ENCODE measurements at places on chromosomes 16 and 17.

DNA sequence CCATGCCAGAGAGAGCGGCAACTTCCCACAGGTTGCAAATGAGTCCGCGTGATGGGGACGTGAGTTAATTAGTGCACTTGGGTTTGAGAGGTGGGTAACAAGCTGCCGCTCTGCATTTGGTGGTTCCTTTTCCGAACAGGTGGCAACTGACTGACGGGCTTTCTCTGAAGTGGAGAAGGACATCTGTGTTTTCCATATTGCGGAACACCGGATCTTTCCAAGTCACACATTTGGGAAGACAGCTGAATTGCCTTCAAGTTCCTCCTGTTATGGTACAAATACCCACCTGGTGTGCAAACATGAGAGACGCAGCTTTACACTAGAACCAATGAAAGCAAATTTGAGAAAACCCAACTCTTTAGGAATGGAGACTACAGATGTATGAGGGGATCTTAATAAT lies 451.3 kb upstream of the ZFHX3 start:
- DNase-seq = no peak

DNA sequence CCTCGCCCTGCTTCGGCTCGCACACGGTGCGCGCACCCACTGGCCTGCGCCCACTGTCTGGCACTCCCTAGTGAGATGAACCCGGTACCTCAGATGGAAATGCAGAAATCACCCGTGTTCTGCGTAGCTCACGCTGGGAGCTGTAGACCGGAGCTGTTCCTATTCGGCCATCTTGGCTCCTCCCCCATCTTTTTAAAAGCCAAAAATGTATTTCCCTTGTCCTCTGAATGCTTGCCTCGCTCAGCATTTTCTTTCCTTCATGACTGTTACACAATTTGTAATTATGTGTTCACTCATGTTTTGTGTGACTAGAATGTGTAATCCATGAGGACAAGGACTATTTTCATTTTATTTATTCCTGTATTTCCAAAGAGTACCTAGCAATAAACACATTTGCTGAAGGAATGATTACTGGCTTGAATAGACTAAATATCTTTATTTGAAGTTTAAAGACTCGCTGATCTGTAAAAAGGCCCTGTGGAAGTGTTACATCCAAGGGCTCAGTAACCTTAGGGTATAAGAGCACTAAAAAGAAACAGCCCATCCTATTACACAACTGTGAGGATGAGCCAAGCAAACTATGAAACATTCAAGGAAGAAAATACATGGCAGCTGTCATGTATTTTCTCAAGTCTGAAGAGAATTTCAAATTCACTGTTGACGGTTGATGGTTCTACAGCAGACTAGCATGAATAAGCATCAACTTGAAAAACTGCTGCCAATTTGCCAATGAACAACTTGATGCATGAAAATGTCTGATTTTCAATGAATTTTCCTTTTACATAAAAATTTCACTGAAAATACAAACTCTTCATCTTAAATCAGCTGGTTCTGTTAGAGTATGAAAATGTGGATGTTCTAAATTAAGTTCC lies 192.6 kb downstream of the MYO1D start:
- no peak for DNase-seq

- DNase-seq = no peak
These were observed 40.1 kb downstream of the OMG start for GRCh38 chr17:31256936-31257335.

DNA sequence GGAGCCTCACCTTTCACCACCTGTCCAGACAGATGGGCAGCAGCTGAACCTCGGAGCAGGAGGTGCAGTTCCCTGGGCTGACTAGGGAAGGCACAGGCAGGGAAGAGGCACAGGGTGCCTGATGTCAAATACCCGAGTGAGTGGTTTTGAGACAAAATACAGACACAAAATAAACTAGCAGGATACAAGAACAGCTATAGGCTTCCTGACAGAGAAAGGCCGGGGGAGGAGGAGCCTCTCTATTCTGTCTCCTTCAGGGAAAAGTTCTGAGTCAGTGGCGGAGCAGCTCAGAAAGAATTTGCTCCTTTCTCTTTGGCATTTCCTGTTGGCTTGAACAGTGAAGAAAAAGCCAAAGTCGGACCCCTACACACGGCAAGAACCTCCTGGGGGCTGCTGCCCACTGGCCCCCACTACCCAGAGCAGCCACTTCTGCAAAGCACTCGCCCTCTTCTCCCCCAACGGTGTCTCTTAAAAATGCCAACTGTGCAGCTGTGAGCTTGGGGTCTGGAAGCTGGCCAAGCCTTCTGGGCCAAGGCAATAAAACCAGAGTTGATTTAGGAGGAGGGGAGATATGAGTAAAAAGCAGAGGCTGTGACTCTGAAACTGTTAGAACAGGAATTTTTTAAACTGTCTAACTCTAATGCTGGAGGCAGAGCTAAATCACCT lies 14.4 kb upstream of the FAAP100 start:
- no peak for DNase-seq

DNA sequence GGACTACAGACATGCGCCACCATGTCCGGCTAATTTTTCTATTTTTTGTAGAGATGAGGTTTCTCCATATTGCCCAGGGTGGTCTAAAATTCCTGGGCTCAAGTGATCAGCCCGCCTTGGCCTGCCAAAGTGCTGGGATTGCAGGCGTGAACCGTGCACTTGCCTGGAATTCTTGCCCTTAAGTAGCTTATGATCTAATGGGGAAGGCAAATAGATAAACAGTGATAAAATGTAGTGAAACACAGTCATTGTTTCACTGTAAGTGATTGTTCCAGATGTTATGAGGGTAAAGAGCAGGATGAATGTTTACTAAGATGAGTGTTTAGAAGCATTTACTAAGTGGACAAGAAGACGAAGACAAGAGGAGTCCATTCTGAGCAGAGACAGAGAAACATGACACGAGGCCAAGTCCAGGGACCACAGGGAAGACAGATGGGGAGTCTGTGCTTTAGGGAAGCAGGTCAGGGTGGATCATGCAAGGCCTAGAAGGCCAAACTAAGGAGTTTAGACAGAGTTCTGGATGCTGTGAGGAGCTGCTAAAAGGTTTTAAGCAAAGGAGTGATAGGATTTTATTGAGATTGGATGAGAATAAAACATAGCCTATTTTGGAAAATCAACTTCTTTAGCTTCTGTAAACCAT lies 36.9 kb downstream of the YPEL2 start:
- no peak for DNase-seq

- DNase-seq = no peak
These were observed 40.8 kb downstream of the METRNL start for GRCh38 chr17:83119987-83120864.

- no peak for DNase-seq
These were observed 37.1 kb upstream of the BCAS3 start for GRCh38 chr17:60640503-60640902.

GRCh38 chr17:19386974-19387920 lies at the start of gene MFAP4:
Gene MFAP4 (minus strand): TSS chr17:19387190. CDS start chr17:19387155, 35 bp downstream.
- DNase-seq = no peak

DNA sequence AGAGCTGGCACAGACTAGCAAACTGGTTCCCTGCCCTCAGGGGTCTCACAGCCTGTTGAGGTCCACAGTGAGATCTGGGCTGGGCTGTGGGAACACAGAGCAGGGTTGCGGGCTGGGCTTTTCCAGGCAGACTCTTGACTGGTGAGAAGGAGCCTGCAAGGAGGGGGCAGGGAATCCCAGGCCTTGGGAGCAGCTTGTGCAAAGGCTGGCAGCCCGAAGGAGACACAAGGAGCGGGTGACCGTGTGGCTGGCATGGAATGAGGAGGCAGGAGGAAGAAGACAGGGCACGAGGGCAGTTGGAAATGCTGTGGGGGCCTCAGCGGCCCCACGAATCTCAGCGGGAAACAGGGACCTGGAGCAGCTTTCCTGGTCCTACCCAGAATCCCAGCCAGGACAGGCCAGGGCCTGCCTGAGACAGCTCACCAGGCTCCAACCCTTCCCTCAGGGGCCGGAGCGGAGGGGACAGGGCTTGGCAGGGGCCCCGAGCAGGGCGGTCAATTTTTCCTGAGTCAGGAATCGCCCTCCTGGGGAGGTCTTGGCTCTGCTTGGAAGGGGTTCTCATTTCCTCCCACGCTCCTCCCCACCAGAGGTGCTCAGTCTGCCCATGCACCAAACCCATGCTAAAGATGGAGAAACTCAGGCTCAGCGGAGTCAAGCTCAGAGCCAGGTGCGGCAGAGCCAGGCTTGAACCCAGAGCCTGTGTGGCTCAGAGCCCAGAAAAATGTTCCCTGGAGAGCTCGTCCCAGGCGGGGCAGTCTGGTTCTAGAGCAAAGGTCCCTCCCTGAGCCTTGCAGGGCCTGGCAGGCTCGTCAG lies 9.2 kb upstream of the SNN start:
- DNase-seq = no peak

DNA sequence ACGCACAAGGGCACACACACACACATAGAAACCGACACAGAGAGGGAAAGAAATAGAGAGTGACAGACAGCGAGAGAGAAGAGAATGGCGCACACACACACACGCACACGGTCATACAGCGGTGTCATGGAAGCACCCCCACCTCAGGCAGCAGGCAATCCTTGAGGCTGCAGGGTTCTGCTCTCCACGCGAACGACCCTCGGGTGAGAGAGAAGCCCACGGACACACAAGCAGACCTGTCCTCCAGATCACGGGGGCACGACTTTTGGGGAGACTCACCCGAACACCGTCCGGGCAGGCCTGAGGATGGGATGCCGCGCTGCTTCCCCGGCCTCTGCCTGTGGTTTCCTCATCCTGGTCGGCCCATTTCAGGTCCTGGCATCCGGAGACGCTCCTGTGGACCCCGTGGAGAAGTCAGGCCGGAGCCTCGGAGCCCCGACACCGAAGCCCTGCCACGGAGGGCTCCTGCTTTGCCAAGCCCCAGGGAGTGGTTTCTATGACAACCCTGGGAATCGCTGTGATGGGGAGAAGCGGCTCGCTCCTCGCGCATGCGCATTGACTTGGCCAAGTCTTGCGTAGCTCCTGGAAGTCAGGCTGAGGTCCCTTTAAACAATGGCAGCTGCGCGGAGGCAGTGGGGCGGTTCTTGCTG lies 118.2 kb upstream of the KCNJ18 start:
- no peak for DNase-seq

DNA sequence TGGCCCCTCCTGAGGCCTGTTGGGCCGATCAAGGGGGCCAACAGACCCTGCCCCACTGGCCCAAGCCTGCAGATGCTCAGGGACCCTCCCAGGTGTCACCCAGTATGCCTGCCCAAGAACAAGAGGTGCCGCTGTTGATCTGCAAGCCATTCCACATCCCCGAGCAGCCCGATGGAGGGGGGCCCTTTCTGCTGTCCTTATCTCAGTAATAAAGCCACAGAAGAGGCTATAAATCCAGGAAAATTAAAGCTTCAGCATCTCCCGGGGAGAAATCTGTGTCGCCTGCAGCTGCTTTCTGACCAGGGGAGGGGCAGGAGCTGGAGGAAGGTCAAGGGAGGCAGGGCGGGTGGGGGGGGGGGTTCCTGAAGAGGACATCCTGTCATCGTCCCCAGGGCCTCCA lies 11.7 kb upstream of the CACNA1H start:
- no peak for DNase-seq

- no peak for DNase-seq
These were observed 19.0 kb upstream of the EVPL start for GRCh38 chr17:76046064-76046463.

GRCh38 chr17:32542186-32542585 lies 55.4 kb downstream of the CDK5R1 start:
- no peak for DNase-seq

DNA sequence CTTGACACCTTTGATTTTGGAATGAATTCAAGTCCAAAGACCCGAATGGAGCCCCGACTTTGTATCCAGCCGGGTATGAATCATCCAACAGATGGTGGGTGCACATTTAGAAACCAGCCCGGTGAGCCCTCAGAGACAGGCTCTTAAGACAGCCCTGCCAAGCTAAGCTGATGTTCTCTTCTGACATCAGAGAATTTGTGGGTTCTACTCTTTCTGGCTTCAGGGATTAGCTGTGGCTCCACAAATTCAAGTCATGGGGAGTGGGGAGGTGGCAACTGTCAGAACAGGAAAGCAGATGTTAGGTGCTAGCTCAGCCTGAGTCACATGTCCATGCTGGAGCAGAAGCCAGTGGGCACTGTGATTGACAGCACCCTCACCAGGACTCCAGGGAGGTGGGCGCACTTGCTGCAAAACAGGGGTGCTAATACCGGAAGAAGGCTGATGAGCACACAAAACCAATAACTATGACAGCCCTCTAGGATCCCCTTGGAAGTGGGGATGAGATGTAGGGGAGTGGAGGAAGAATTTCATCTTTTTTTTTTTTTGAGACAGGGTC lies 31.4 kb upstream of the XYLT2 start:
- DNase-seq = no peak

DNA sequence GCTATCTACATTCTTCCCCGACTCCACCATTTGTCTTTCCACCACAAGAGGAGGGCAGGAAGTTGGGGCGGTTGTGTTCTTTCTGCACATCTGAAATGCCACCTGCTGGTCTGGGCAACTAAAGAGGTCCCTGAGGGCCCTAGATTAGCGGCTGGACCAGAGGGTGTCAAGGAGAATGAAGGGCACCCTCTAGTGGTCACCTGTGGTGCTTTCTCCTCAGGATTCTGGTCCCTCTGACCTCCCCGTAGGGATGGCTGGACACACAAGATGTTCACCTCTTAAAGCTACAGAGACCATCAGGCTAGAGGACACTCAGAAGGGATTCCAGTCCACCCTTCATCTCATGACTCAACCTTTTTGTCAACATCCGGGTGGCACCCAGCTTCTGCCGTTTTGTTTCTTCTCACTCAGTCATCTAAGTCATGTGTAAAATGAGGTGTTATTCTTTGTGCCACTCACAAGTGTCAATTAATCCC lies 2.9 kb upstream of the SCIMP start:
- DNase-seq = peak; percentile 91

- DNase-seq = peak; percentile 63
These were observed 2.2 kb downstream of the PLA2G15 start for GRCh38 chr16:68247400-68247799.

- peak; percentile 31 for DNase-seq
These were observed 91.0 kb downstream of the GSG1L start for GRCh38 chr16:27972500-27972899.

Data from inflammatory macrophage treated with lipopolysaccharide for 1 hour (primary cell).